Fibroblast of skin of left quadriceps (primary cell): ENCODE measurements at places on chromosomes 2 and 18.

DNA sequence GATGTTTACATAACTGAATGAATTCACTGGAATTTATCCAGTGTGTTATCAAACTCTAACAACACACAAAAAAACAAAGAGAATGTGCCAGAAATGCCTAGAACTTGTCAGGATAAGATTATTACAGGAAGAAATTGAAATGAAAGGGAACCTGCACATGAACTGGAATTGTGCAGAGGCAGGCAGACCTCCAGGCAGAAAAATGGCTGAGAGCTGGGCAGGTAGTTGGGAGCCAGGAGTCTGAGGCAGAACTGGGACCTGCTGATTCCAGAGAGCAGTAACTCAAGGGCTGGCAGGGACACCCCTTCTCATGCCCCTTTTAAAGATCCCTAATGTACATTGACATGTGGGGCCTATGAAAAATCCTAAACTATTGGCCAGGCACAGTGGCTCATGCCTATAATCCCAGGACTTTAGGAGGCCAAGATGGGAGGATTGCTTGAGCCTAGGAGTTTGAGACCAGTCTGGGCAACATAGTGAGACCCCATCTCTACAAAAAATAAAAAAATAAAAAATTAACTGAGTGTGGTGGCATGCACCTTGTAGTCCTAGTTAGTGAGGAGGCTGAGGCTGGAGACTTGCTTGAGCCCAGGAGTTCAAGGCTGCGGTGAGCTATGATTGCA lies 674 bp upstream of the SP110 start:
- no peak for DNase-seq

DNA sequence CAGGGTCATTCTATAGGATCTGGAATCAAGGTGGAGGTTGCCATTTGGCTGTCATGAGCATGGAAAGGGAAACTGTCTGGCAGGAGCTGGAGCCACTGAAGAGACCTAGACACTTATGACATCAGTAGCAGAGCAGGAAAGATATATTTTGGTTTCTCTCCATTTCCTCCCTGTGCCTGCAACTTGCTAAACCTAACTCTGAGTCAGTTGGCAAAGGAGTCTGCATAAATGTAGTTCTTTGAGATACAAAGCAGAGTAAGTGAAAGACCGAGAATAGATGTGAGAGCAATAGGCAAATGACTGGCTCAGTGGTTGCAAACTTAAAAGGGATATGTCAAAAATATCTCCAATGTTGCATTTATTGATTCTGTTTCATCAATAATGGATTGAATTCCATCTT lies 757.7 kb downstream of the KCNJ3 start:
- no peak for DNase-seq

DNA sequence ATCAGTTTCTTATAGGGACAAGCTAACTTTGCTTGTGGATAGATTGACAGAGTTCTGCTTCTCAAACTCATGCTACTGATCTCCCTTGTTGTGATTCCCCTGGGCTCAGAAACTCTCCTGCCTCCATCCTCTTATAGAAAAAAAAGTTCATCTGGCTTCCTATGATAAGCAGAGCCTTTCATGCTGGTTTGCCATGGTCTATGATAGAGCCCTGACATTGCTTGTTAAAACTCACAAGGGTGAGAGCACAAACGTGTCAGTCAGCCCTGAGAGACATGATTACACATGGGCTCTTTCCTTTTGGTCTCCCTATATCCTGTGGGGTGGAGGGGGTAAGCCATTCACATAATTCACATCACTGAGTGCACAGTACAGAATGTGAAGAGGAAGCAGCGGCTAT lies 121.8 kb downstream of the TDRD15 start:
- no peak for DNase-seq

DNA sequence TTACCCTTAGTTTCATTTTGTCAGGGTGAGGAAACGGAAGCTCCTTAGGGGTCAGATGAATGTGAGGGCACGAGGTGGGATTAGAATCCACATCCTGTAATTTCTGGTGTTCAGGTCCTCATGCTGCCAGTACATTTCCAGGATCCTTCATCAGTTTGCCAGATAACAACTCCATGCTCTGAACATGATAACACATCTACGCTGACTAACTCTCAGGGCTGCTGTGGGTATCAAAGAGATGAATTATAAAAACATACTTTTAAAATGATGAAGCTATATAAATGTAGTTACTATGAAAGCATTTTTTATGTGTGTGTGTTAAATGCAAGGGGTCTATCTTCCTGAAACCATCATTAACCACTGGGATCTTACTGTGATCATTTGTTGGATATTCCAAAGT lies 325.9 kb downstream of the SLC8A1 start:
- DNase-seq = no peak

- no peak for DNase-seq
Observed at GRCh38 chr2:8101614-8102277, 580.1 kb upstream of the ID2 start.
